ENCODE measurements at places on chromosomes 4 and X. TPM values are rescaled to one million over a fixed set of nuclear protein-coding genes. Genes with fewer than 3 reads are reported as not detected.

UGT2B11 gene
- total RNA-seq, result not detected

RASSF6 gene
- 0.02 TPM for total RNA-seq

TMEM156 gene
- total RNA-seq, result 0.19 TPM

CYSLTR1 gene
- not detected for total RNA-seq

GPM6B gene
- total RNA-seq, result not detected

GUCY1B1 gene
- 6.1 TPM for total RNA-seq

- DNase-seq, result no peak
Measured at GRCh38 chr4:110075083-110075738, 123.2 kb downstream of the ELOVL6 start.

GRCh38 chr4:85126991-85127591 is 160.6 kb upstream of the WDFY3 start:
- DNase-seq, result no peak

DNA sequence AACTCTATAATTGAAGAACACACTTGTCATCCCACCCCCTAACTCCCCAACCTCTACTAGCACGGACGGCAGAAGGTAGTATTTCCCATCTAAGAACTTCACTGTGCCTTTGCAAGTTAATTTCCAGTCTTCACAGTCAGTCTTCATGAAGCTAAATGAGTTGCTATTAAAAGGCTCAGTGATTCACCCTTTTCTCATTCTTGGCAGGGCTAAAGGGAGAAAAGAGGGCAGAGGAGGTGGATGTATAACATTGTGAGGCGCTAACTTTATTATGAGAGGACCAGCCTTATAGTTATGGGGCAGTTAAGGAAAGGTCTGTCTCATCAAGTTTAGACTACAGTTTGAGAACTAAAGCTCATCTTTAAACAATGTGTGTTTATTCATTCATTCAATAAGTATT is 161.0 kb upstream of the S100G start:
- peak; percentile 13 for DNase-seq

GRCh38 chr4:116870686-116871085 is 214.7 kb downstream of the TRAM1L1 start:
- DNase-seq, result no peak

DNA sequence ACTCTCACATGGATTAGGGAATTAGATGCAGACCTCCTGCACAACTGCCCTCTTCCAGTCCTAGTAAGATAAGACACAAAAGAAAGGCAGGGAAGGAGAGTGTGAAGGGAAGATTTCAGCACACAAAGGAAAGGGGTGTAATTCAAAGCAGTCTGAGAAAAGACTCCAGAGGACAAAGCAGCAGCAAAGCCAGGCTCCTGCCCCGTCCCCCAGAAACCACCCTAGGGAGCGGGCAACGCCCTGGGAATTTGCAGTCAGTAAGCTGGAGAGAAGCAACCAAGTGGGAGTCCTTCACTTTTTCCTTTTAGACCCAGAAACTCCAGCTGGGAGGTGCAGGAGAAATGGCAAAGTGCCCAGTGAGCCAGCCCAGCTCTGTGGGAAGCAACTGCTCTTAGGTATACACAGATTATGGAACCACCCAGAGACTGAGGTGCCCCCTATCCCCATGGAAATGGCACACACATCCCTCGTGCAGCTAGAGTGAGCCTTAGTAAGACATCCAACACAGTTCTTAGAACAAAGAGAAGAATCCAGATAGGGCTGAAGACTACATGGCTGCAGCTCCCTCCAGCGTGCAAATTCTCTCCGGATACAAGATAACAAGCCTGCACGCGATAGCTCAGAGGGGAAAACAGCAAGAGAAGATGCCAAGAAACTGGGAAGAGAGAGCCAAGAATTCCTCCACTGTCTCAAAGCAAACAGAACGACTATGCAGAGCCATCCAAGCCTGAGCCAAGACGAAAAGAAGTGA is 26.5 kb upstream of the IRAK1 start:
- DNase-seq, result peak; percentile 64

GRCh38 chrX:55919367-55920221 is 202.0 kb downstream of the RRAGB start:
- no peak for DNase-seq

- no peak for DNase-seq
Measured at GRCh38 chr4:99586797-99587196, 12.2 kb downstream of the MTTP start.

GRCh38 chrX:48890934-48891401 is 6.6 kb downstream of the TIMM17B start:
- DNase-seq, result no peak

GRCh38 chr4:145251391-145251790 is 71.0 kb upstream of the OTUD4 start:
- no peak for DNase-seq

GRCh38 chrX:133781174-133781573 is 204.2 kb downstream of the GPC3 start:
- DNase-seq, result no peak

- no peak for DNase-seq
Measured at GRCh38 chr4:184713887-184714286, 20.0 kb downstream of the CENPU start.

DNA sequence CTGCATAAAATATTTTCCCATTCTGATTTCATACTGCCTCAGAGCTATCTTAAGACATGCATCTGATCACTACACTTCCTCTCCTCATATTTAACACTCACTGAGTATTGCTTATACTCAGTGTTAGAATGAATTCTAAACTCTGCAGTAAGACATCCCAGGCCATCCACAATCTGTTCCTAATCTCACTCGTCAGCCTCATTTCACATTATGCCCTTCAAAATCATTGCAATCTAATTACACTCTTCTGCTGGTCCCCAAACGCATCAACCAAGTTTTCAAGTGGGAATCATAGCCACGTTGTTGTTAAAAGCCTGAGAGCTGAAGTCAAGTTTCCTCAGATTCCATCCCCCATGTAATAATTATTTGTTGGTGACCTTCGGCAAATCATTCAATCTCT is 1177.9 kb downstream of the ARAP2 start:
- DNase-seq, result no peak

DNA sequence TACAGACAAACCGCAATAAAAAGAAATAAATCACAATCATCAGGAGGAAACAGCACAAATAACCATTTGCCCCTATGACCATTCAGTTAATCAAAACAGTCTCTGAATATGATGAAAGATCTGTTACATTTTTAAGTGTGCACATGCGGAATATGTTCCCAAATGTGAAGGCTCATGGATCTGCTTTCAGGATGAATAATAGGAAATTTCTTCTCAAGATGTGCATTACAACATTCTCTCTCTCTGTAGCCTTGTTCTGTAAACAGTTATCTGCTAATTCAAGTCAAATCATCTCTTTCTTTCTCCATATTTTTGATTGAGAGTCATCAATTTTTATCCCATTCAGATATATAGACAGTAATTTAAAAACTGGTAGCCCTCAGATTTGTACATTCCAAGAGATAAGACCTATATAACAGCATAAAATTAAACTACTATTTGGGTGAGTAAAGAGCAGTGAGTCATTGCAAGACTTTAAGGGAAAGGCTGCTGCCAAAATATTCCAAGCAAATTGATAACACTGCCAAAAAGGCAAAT is 433.9 kb upstream of the ATOH1 start:
- DNase-seq, result peak; percentile 18

- no peak for DNase-seq
Measured at GRCh38 chr4:185053746-185054145, 35.5 kb downstream of the HELT start.

GRCh38 chrX:39309018-39309635 is 507.9 kb downstream of the MID1IP1 start:
- DNase-seq, result peak; percentile 29

Measured in A172 (cell line).